ENCODE measurements at places on chromosomes 12 and 14.
A peak's percentile ranks its signal among the peaks of the same experiment; 100 is the strongest.

- DNase-seq = no peak
Observed at GRCh38 chr14:102776761-102777710, at the start of gene TRAF3. TSS of gene TRAF3 (plus strand) at chr14:102777449. CDS start at chr14:102870202, 92,753 bp downstream.

GRCh38 chr14:102819747-102820330 is 42.6 kb downstream of the TRAF3 start:
- DNase-seq = no peak

- no peak for DNase-seq
Observed at GRCh38 chr12:116734156-116734768, 3.6 kb downstream of the SPRING1 start.

DNA sequence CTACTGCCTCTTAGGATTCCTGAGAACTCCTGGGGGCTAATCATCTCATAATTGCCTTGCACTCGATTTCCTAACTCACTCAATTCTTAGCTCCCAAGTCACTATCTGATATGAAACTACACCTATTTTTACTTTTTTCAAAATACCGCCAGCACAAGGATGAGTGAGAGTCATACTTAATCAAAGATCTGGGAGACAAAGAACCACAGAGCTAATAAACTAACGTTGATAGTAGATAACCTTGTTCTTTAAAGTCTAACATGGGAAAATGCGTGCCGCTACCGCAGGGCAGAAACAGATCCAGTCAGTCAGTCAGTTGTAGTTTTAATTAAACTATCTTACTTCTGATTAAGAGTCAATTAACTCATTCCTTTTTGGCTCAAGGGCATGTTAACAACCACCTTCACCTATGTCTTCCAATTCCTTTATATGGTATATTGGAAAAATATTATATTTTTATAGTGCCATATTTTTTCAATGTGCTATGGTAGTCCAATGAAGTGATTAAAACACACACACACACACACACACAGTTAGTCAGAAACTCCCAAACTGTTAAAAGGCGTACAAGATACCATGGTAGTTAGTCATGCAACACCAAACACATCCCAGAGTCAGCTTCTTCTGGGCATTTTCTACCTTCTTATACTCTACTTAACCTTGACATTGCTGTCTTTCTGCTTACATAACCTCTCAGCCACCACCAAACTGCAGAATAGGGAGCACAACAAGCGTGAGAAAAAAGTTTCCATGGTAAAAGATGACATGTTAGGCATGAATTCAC is 114.0 kb downstream of the KLHL28 start:
- no peak for DNase-seq

DNA sequence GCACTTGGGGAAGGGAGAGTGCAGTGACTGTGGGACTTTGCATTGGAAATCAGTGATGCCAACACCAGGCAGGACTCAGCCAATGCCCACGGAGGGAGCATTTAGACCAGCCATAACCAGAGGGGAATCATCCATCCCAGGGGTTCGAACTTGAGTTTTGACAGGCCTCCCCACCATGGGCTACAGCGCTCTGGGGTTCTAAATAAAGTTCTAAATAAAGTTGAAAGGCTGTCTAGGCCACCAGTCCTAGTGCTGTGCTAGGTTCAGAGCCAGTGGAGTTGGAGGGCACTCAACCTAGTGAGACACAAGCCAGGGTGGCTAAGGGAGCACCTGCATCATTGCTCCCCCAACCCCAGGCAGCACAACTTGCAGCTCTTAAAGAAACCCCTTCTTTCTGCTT is 82.0 kb upstream of the SLC38A4 start:
- no peak for DNase-seq

- DNase-seq = peak; percentile 69
Observed at GRCh38 chr12:57236925-57237595, 7.5 kb downstream of the SHMT2 start.

DNA sequence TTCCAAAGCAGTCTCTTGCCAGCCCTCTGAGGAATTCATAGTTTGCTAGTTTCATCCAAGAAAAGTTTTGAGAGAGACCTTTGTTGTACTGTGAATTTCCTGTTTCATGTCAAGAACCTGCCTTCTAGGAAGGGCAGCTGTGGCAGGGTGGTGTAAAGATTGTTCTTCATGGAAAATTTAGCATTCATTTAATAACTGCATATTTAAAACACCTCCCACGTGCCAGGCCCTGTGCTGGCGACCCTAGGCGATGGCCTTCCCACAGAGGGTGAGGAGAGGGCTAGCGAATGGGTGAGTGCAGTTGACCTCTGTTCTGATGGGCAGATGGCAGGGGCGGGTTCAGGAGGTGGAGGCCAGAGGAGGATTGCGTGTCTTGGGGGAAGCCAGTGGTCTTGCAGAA is 43.2 kb downstream of the MLXIP start:
- DNase-seq = no peak

GRCh38 chr12:128664501-128664900 is 159.3 kb downstream of the SLC15A4 start:
- no peak for DNase-seq

- DNase-seq = no peak
Observed at GRCh38 chr14:91410771-91411536, 6.7 kb downstream of the CCDC88C start.

DNA sequence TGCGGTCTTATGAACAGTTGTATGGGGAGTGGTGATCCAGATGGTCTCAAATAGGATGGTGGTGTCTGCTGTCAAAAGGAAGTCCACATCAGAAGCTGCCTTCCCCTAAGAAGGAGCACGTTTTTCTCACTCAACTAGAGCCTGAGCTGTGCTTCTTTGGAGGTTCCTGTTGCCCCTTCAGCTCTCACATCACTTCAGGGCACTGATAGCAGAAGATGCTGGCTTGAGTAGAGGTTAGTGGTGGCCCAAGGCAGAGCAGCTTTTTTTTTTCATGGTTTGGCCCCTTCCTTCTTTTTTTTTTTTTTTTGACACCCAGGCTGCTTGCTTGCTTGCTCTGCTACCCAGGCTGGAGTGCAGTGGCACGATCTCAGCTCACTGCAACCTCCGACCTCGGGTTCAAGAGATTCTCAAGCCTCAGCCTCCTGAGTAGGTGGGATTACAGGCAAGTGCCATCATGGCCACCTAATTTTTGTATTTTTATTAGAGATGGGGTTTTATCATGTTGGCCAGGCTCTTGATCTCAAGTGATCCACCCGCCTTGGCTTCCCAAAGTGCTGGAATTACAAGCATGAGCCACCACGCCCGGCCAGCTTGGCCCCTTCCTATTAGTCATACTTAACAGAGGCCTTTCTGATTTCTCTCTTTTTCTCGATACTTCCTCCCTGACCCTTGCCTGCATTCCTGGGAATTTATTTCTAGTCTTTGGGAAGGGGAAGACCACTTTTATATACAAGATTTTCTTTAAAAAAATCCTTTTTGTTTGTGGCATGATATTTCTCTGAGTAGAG is 31.6 kb downstream of the KLRD1 start:
- DNase-seq = no peak

- no peak for DNase-seq
Observed at GRCh38 chr12:127238107-127238506, 1028.9 kb upstream of the TMEM132C start.

GRCh38 chr12:100584256-100584655 is 10.8 kb downstream of the GAS2L3 start:
- DNase-seq = no peak

- no peak for DNase-seq
Observed at GRCh38 chr12:66050610-66051009, 79.9 kb downstream of the LLPH start.

GRCh38 chr12:123900871-123901376 is 71.7 kb downstream of the CCDC92 start:
- DNase-seq = no peak

DNA sequence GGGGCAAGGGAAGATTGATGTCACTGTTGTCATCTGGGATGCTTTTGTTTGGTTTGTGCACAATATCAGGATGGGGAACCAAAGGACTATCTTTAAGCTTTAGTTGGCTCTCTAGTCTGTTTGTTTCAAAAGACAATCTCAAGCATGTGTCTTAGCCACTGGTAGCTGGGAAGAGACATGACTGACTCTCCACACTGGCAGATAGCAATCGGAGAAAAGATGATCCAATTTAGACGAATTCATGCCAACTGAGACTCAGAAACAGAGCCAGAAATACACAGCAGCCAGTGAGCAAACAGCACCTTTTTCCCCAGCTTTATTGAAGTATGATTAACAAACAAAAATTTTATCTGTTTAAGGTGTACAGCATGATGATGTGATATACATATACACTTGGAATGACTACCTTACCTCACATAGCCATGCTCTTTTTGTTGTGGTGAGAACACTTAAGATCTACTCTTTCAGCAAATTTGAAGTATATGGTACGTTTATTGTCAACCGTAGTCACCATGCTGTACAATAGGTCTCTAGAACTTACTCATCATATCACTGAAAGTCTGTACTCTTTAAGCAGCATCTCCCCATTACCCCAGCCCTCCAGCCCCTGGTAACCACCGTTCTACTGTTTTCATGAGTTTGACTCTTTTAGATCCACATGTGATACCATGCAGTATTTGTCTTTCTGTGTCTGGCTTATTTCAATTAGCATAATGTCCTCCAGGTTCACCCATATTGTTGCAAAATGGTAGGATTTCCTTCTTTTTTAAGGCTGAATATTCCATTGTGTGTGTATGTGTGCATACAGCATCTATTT is 50.6 kb downstream of the DUSP16 start:
- no peak for DNase-seq

GRCh38 chr12:1634590-1635191 is 5.7 kb downstream of the WNT5B start:
- DNase-seq = peak; percentile 78

DNA sequence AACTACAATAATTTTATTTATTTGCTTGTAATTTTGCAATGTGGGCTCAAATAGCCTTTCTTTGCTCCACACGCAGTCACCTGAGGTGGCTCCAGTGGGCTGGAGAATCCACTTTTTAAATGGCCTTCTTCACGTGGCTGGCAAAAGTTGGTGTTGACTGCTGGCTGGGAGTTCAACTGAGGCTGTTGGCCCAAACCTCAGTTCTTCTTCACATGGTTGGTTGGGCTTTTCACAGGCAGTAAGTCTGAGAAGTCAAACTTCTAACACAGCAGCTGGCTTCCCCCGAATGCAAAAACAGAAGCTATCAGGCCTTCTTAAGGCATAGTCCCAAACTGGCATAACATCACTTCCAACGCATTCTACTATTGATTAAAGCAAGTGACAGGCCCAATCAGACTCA is 2.1 kb upstream of the OXA1L start:
- DNase-seq = no peak

GRCh38 chr14:68363466-68363842 is 429.4 kb downstream of the ZFP36L1 start:
- DNase-seq = no peak

DNA sequence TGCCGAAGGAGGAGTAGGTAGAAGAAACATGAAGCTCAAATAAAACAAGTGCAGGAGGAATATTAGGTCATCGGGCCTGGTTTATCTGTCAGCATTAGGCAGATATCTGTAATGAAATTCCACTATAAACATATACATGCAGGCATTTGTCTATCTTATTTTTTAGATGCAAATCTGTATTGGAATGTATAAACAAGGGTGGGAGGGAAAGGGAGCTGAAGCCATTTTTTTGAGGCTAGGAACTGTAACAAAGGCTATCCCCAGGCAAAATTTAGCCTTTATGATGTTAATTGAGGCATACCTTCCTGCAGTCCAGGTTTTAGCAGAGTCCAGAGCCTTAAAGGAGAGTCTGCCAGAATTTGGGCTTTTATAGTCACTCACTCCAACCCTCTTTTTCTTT is 72.5 kb downstream of the PHLDA1 start:
- DNase-seq = no peak

DNA sequence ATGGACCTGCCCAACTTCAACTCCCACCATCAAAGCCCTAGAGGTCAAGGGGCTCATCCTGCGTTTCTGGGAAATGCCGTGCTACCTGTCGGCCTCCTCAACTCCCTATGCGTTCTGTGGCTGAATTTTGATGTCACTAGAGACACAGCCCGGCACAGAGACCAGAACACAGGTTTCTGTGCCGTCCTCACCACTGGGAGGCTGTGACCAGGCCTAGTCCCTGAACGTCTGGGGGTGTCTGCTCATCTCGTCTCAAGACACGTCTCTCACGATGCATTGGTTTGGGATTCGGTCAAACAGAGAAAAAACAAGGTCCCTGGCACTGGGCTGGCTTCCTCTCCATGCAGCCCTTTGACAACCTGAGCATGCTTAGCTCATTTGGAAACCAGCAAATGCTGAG is 33.5 kb downstream of the SLC15A4 start:
- DNase-seq = no peak

GRCh38 chr12:106178562-106178961 is 39.8 kb upstream of the NUAK1 start:
- DNase-seq = no peak

DNA sequence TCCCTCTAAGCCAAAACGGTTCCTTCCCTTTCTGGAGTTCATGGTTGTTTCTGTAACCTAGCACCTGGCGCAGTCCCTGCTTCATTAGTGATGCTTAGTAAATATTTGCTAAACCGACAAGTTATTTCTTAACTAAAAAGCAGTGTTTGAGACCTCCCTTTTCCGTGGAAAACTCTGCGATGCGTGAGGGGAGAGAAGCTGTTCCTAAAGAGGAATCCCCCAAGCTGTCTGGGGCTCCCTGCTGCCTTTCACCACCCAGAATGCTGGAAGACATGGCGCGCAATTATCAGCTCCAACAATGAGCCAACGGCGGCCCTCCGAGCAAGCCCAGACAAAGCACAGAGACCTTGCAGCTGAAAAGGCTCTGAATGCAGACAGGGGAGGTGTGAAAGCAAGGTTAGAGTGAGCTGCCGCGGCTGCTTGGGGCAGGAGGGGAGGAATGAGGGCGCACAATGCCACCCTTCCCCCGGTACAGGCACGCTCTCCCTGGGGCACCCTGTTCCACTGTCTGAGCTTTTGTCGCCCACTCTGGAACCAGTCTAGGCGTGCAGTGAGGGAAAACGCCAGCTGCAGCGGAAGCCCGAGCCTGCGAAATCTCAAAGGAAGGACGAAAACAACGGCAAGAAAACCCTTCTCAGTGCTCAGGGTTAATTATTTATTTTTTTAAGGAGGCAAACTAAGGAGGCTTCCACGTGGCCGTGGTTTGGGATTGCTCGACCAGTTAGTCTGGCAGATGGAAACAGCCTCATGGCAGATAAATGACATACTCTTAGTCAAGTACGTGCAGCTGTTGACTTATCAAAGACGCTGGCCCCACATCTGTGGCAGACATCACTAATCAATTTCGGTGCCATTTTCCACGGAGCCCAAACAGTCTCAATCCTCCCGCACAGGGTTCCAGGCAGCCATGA is 66.3 kb downstream of the RBM19 start:
- DNase-seq = no peak

DNA sequence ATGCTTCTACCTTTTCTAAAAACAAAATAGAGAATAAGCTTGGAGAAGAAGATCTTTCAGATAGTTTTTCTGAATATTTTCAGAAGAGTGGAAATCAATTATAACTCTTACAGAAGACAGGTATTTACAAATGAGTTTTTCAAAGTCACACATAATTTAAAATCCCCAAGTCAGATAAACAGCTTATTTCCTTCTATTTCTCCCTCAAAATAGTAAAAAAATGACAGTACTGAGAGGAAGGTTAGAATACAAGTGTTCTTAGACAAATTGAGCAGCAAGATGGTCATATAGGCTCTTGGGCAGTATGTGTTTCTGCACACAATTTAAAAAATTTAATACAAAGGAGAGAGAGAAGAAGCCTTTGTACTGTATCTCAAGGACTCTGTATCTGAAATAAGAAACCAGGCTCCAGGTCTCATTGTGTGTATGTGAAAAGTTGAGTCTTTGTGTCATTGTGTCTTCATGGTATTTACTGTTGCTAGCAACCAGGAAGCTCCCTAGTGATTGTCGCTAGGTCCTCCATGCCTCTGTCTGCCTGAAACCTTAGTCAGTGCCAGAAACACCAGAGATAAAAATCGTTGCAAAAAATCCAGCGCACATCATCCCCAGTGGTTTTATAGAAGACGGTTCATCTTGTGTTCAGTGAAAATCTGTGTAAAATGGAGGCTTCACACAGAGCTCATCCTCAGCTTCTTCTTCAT is 12.9 kb upstream of the TUBA1A start:
- no peak for DNase-seq

- no peak for DNase-seq
Observed at GRCh38 chr14:23910876-23911210, 42.7 kb upstream of the DHRS4 start.
